CD4-positive, alpha-beta T cell treated with Interleukin-15 for 1 hour (primary cell): ENCODE measurements at places on chromosomes 7 and 10.

- DNase-seq, result peak; percentile 88
These were observed at the start of gene WASL for GRCh38 chr7:123748734-123749536. WASL (minus strand) TSS chr7:123749003; CDS start chr7:123748734, 269 bp downstream.

- DNase-seq, result no peak
These were observed 37.6 kb downstream of the MYL10 start for GRCh38 chr7:101591504-101591903.

GRCh38 chr10:97058521-97058920 lies 127.2 kb downstream of the SLIT1 start:
- DNase-seq, result no peak

DNA sequence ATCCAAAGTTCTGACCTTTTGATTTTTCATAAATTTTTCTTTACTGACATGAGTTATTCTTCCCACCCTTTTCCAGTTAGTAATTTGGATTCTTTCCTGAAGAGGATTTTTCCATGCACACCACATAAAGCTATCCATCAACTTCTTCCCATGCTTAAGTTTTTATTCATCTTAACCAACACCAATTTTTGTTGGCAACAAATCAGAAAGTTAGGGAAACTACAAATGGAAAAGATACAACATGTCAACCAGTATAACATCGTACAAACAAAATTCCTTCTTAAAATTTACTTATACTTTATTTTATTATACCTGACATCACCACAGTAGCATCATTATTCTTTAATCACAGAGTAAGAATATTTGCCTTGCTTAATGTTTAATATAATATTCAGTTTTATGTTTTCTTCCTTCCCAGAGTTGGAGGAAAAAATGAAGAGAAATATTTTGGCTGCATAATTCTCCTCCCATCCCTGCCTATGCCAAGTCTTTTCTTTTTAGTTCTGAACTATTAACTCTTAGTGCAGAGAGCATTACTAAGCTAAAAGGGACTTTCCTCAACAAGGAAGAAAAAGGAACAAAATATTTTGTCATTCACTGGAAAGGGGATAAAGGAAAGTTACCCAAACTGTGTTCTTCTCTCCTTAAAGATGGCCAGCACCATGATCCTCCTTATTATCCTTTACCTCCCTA lies 67.5 kb upstream of the MEOX2 start:
- no peak for DNase-seq

DNA sequence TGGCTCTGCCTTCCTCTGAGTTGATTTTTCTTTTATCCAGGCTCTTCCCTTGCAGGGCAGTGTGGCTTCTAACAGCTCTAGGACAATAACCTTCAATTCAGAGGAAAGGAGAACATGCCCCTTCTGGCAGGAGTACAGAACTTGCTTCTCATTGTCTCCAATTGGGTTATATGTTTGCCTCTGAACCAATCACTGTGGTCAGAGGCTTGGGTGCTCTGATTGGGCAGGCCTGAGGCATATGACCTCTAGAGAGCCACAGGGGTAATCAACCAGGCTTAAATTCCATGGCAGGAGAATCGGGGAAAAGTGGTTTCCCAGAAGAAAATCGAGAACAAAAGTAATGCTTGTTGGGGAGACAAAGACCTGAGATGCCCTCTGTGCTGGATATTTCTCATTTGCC lies 240.0 kb downstream of the REEP3 start:
- no peak for DNase-seq

GRCh38 chr10:93515071-93516005 lies 18.9 kb downstream of the CEP55 start:
- DNase-seq, result no peak

DNA sequence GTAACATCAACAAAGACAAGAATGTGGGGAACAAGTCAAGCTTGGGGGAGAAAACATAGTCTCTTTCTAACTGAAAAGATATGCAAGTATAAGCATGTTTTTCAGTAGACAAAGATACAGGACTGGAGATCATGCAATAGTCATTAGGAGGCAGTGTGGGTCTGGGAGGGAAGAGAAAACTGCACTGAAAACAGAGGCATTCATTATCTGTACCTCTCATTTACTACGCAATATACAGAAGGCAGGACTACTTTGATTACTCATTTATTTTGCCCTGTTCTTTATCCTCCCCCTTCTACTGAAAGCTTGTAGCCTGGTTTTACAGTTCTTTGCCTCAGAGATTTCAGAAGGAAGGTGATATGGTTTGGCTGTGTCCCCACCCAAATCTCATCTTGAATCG lies 341.2 kb downstream of the CRPPA start:
- no peak for DNase-seq

GRCh38 chr10:71790749-71791440 lies 17.6 kb upstream of the VSIR start:
- DNase-seq, result no peak

DNA sequence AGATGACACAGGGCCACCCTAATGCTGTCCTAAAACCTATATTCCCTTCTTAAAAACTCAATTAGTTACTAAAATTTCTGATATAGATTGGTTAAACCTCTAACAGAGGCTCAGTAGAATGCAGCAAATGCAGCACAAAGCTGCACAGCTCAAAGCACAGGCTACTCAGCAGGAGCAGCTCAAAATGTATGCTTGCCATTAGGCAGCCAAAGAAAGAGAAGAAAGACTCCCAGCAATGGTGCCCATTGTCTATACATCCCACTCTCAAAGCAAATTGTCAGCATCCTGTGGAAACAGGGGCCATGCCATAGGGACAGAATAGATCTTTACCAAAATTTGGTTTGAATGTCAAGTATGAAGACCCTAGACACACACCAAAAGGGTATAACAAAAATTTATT lies 73.5 kb downstream of the TFPI2 start:
- DNase-seq, result no peak

DNA sequence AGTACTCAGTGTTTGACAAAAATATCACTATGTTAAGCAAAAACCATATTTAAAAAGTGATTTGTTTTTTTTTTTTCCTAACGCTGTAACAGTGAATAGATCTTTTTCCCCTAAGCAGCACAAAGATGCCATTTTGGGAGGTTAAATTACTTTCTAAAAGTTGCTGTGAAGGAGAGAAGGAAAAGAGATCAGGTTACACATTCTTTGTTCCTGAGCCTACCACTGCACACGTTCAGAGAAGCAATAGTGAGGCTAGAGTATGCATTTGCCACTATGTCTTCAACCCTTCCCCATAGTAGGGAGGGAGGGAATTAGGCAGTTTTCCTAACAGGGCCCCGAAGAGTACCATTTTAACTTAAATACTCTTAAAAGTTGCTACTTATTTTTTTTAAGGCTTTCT lies 38.9 kb downstream of the BMPR1A start:
- no peak for DNase-seq

- no peak for DNase-seq
These were observed 172.5 kb downstream of the PRKAG2 start for GRCh38 chr7:151704299-151704959.

DNA sequence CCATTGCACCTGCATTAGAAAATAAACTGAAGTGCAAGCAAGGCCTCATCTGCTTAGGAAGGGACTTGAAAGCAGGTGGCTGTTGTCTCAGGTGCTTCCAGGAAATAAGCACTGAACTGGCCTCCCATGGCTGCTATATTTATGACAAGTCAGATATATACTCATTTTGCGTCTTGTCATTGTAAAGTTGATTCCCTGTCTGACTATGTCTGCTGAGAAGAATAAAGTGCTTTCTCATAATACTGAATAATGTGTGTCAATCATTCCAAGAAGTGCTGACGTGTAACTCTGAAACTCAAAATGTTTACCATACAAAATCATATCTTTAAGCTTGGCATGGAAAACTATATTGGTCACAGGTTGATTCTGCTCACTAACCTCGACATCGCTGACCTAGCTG lies 44.9 kb upstream of the SVOPL start:
- DNase-seq, result no peak

DNA sequence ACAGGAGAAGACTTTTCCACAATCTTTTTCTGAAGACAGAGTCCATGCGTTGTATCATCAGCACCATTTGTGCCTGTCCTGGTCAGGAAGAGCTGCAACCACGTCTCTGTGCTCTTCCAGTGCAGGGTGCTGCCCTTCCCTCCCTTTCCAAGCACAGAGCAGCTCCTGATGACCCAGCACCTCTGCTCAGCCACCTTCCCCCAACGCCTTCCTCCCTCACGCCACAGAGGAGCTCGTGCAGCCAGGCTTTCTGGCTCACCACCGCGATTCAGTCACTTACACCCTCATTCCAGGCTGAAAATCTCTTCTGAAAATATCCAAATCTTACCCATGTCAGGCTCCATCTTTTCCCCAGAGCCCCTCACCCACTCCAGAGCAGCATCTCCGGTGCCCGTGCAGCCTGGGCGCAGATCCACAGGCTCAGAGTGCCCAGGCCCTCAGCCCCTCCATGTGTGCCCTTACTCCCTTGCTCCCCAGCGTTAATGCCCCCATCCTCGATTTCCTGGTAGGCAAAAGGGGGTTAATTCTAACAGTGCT lies 181.5 kb downstream of the DIP2C start:
- no peak for DNase-seq

DNA sequence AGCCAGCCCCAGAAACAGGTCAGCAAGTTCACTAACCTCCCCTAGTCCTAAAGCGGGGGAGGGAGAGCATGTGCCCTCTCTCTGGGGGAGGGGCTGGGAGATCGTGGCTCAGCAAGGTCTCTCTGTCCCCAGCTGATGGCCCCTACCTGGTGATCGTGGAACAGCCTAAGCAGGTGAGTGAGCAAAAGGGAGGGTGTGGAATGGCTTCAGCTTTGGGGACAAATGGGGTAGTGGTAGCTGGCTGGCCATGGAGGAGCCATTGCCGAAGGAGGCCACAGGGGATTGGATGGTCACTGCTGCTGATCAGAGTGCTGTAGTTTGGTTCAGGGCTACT lies 779 bp downstream of the NFKB2 start:
- DNase-seq, result no peak
